ENCODE measurements at places on chromosomes 3 and 15.
A peak's percentile ranks its signal among the peaks of the same experiment; 100 is the strongest.

- DNase-seq, result no peak
Observed at GRCh38 chr3:105260385-105260784, 106.3 kb upstream of the ALCAM start.

DNA sequence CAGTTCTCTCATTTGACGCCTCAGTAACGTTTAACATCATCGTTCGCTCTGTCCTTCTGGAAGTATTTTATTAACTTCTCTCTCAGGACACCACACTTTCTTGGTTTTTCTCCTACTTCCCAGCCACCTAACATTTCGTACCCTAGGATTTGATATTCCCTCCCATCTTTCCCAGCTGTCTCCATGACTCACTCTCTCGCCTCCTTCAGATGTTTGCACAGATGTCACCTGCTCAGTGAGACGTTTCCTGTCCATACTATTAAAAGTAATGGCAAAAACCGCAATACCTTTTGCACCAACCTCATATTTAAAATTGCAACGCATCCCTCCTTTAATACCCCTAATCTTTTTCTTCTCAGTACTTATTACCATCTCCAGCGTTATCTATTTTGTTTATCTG, 62.1 kb upstream of the SPRED1 start:
- no peak for DNase-seq

DNA sequence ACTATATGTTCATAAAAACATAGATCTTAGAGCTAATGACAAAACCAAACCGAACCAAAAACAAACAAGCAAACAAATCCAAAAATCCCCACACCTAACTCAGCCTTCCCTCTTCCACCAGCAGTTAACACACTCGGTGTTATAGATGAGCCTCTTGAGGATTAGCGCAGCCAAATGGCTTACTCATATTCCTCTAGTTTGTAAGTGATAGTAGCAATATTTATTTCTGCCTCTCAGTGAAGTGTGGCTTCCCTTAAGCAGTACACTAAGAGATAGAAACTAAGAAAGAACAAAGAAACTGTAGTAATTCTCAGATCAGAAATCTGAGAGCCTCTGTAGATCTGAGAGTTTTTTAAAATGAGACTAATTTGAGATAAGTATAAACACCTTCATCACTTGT, 2.4 kb upstream of the NCEH1 start:
- peak; percentile 66 for DNase-seq

DNA sequence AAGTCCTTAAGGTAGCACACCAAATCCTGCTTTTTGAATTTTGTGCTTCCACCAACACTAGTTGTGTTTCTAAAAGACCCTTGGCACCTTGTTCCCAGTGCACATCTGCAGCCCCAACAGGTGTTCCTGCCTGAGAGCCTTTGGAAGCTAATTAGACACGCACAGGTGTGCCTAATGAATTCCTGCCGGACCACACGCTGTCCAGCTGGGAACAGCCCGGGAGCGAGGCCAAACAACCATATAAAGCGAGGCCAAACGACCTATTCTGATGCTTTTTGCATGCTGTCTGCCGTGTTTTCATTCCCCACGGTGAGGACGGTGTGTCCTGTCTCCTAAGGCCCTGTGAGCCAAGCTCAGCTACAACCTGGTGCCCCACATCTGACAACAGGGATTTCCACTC, 99.5 kb downstream of the ATG7 start:
- DNase-seq, result no peak

- DNase-seq, result peak; percentile 79
Observed at GRCh38 chr15:100732211-100733055, 130.0 kb downstream of the ASB7 start.

DNA sequence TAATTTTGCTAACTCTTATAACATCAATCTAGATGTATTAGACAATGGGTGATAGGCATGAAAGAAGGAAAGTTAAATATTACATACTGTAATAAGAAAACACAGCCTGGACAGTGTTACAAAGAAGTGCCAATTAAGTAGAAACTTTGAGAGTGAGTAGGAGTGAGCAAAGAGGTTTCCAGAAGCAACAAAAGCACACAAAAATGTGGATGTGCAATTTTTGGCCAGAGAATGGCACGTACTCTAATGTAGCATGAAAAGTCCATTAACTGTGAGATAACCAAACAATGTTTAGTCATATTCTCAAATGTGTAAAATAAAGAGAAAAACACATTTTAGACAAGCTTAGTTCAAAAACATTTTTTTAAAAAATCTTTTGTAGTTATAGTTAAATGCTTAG, 567.3 kb downstream of the ROBO1 start:
- DNase-seq, result peak; percentile 5

GRCh38 chr15:62502451-62502850, 337.4 kb upstream of the C2CD4B start:
- DNase-seq, result no peak

GRCh38 chr3:70919091-70919490, 606.7 kb upstream of the MDFIC2 start:
- no peak for DNase-seq

DNA sequence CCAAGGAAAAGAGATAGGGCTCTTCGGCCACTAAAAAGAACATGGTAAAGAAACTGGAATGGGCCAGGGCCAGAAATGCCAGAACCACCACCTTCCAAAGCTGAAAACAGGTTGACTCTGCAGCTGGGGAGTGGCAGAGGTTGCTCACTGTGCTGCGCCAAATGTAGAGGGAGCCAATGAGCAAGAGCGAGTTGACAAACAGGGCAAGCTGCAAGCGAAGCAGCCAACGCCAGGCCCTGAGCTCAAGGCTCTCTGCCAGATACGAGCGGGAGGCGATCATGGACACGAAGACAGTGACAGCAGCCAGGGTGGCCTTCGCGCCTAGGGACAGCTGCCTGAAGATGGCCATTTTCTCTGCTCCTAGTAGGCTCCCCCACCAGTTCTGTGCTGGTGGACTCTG, 3.1 kb downstream of the GLB1 start:
- no peak for DNase-seq

DNA sequence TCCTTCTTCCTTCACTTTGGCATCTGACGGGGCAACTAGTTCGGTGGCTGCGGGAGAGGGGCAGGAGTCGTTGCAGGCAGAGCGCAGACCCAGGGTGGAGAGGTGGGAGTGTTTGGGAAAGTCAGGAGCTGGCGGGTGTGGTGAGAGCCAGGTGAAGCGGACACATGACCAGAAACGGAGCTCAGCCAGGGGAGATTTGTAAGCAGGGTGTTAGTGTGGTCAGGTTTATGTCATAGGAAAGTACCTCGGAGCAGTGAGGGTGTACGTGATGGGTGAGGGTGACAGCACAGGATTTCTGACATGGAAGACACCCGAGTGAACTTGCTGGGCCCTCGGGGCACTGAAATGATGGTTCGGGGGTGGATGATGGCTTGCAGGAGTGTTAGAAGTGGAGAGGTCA, 247.4 kb upstream of the TPM1 start:
- DNase-seq, result no peak

- DNase-seq, result no peak
Observed at GRCh38 chr3:126978291-126978690, 4.6 kb upstream of the PLXNA1 start.

- DNase-seq, result no peak
Observed at GRCh38 chr15:60363903-60364611, 33.7 kb downstream of the ANXA2 start.

DNA sequence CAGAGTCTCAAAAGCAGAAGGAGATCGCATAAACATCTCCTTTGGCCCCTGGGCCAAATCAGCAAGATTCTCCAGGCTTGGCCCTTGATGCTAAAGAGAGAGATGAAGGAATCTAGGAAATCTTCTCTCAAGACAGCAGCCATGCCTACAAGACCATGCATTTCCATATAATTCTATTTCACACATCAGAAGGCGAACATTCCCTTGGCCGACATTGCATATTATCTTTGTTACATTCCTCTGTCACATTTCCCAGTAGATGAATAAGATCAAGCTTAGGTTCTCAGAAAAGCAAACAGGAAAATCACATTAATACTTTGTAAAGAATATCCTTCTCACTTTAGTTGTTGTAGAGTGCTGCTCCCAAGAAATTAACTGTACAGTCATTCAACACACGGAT, 21.3 kb downstream of the GASK1A start:
- DNase-seq, result peak; percentile 60

GRCh38 chr3:137204409-137204808, 246.6 kb downstream of the IL20RB start:
- no peak for DNase-seq

DNA sequence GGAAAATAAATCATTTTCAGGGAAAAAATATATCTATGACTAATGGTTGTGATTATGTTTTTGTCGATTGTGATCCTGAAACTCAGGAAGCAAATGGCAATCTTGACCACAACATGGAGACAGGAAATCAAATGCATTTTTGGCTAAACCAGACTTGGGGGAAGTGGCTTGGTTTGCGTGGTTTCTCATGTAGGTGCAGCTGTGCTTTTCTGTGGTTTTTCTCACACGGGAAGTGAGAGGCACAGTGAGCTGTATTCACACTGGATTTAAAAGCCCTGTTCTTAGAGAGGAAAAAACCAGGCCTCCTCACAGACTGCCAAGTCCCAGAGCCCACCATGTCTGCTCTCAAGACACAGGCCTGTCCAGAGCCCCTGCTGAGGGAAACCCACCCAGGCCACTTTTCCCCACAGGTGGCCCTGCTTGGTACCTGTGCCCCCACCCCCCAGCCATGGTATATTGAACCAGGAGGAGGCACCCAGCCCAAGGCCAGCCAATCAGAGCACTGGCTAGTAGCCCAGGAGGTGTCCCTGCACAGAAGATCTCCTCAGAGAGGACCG, 46.1 kb downstream of the BTD start:
- DNase-seq, result peak; percentile 97

DNA sequence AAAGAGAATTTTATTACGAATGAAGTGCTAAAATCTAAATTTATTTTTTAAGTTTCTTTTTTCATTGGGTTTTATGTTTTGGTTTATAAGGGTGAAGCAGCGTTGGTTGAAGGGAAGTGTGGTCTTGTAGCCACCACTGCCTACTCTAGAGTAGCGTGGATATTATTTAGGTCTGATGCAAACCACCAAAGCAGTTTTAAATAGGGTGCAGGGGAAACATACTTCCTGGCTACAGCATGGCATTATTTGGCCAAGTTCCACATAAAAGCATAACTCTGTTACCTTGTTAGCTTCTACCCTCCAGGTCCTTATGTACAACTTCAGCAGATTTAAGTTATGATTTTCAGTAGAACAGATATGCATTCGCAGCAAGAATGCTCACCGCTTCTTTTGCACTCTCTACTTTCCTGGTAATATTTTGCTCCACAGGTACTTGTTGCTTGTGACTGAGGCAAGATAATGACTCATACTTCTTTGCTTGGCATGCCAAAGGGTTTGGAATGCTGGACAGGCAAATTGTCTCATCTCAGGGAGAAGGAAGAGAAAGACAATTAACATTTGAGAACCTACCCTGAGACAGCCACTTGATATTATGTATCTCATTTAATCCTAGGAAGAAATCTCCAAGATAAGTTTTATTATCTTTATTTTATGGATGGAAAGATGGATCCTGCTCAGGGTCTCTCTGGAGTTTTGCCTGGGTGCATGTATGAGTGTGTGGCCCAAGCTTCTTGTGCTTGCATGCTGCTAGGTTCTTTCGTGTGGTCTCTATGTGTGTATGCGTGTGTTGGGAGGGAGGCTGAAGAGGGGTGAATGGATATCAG, 5.4 kb downstream of the TGFBR2 start:
- peak; percentile 55 for DNase-seq

GRCh38 chr3:34229876-34230275, 431.4 kb downstream of the PDCD6IP start:
- DNase-seq, result no peak

- peak; percentile 20 for DNase-seq
Observed at GRCh38 chr3:43388915-43389314, 102.6 kb downstream of the SNRK start.

- no peak for DNase-seq
Observed at GRCh38 chr3:27905625-27906024, 183.5 kb upstream of the EOMES start.

DNA sequence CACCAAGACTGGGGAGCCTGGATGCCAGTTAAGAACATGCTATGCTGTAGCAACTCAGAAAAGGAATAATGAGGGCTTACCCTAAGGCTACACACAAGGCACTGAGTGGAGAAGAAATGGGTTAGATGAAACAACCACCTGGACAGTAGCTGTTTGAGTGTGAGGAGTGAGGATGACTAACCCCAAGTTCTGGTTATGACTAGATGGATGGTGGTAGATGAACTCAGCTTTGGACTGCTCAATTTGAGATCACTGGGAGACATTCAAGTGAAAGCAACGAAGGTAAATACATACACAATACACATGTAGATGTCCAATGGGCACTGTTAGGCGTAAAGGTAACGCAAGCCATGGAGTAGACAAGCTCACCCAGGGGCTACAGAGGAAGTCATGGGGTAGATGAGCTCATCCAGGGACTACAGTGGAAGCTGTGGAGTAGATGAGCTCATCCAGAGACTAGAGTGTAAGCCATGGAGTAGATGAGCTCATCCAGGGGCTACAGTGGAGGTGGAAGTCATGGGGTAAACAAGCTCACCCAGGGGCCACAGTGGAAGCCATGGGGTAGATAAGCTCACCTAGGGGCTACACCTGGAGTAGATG, 98.3 kb downstream of the ANO10 start:
- no peak for DNase-seq

DNA sequence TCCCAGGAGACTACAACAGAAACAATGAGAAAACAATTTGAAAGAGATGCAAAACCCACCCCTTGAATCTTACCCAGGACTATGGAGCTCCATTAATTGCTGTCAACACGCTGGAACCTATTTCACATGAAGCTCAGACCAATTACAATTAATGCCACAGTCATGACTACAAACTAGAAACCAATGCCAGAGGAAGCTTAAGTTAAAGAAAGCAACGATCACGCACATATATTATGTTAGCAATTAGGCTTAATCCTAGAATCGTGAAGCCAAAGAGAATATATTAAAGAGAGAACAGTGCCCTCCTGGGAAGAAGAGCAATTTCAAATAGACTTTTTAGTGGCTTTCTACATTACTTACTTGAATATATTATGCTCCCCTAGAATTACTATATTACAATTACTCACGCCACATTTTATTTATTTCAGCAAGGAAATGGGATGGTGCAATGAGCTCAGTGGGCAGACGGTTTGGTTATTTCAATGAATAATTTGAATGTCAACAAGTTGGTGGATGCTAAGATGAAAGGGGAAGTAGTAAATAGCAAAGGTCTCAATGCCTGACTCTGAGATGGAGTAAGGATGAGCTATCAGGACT, 125.5 kb downstream of the GREM1 start:
- no peak for DNase-seq

DNA sequence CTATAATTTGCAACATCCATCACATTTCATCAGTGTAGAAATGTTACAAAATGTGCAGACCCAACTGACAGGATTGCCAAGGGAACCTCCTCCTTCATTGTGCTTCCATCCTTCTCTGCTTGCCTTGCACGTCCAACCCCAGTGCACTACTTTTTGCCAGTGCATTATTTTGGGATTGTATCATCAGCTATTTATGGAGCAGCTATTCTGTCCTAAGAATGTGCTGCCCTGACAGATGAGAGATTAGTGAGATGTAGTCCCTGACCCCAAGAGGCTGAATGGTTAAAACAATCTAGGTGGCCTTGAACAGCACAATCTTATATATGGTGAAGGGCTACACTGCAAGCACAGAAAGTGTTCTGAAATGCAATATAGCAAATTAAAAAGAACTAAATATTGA, 935.8 kb downstream of the IGSF11 start:
- no peak for DNase-seq
